PC-3 (cell line): ENCODE measurements at places on chromosomes 6 and 20. TPM values are rescaled to one million over a fixed set of nuclear protein-coding genes. Genes with fewer than 3 reads are reported as not detected.
A peak's percentile ranks its signal among the peaks of the same experiment; 100 is the strongest.

DNA sequence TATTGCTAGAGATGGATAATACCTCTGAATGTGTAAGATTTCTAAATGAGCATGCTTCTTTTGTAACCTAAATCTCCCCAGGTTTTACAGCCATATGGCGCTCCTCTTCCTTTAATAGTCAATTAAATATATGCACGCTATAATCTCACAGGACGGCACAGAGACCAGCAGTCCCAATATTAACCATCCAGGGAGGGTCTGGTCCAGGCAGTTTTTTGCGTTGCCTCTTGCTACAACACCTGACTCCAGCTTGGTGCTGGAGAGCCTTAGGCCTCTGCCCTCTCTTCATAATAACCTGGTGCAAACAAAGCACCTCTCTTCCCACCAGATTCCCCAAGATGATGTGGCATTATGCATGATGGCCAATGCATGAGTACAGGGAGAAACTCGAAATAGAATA, 183.4 kb downstream of the LY86 start:
- H3K4me3 ChIP-seq: no peak overlapping the region
- DNase-seq: no peak
- no peak overlapping the region for H3K27ac ChIP-seq
- no peaks in the 10 kb centered on the region for H3K36me3 ChIP-seq

DNA sequence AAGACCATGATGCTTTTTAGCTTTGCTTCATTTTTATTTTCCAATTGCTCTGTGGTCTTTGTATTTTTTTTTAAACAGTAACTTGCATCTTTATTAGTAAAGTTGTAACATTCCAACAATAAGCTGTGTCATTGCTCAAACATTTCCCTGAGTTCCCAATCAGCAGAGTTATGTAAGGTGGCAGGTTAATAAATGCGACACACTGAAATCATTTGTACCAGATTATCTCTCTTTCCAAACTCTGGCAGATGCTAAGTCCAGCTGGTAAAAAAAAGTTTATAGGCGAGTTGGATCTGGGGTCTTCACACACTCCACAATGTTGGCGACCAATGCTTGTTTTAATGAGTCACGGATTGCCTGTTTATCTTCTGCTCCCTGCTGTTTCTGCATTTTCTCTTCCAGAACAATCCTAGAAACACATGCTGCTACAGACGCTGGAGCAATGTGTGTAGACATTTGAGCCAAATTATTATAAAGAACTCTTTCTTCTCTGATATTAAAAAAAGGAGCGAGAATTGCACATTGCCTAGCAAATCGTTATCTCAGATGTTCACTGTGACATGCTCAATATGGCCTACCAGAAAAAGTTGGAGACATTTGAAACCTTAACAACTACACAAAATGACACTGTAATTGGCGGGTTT, 113.6 kb upstream of the IFNGR1 start:
- DNase-seq: no peak
- H3K4me3 ChIP-seq: no peak overlapping the region
- no peaks in the 10 kb centered on the region for H3K4me1 ChIP-seq
- peaks cover 23% of the 10 kb centered on the region for H3K27me3 ChIP-seq
- no peak overlapping the region for H3K27ac ChIP-seq
- no peaks in the 10 kb centered on the region for H3K36me3 ChIP-seq

The AIF1 gene
- total RNA-seq: not detected in 2 replicates

DNA sequence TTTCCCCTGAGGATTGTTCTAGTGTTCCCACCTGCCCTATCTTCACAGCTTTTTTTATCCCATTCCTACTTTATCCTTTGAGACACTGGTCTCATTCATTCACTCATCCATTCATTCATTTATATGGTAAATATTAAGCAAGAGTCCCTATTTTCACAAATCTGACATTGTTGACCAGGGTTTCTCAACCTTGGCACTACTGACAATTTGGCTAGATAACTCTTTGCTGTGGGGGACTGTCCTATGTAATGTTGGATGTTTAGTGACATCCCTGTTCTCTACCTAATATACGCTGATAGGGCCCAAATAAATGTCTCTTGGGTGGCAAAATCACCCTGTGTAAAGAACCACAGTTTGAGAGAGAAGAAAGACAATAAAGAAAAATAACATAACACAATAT, 345.0 kb downstream of the GRIK2 start:
- H3K36me3 ChIP-seq: no peaks in the 10 kb centered on the region
- H3K27ac ChIP-seq: no peak overlapping the region
- H3K4me3 ChIP-seq: no peak overlapping the region
- no peak for DNase-seq

GRCh38 chr20:51373713-51374455, 168.6 kb downstream of the NFATC2 start:
- no peak overlapping the region for H3K4me3 ChIP-seq
- peaks cover 7% of the 10 kb centered on the region; the same call in 1 of the 2 replicates for H3K4me1 ChIP-seq
- no peaks in the 10 kb centered on the region for H3K27me3 ChIP-seq

- H3K4me3 ChIP-seq: no peak overlapping the region
- peaks cover 50% of the 10 kb centered on the region for H3K4me1 ChIP-seq
- no peaks in the 10 kb centered on the region for H3K27me3 ChIP-seq
- H3K36me3 ChIP-seq: no peaks in the 10 kb centered on the region
- DNase-seq: peak; percentile 100
- peak overlapping the region; percentile 89 for H3K27ac ChIP-seq
These were observed 212.3 kb upstream of the ZNF217 start for GRCh38 chr20:53805895-53806384.

DNA sequence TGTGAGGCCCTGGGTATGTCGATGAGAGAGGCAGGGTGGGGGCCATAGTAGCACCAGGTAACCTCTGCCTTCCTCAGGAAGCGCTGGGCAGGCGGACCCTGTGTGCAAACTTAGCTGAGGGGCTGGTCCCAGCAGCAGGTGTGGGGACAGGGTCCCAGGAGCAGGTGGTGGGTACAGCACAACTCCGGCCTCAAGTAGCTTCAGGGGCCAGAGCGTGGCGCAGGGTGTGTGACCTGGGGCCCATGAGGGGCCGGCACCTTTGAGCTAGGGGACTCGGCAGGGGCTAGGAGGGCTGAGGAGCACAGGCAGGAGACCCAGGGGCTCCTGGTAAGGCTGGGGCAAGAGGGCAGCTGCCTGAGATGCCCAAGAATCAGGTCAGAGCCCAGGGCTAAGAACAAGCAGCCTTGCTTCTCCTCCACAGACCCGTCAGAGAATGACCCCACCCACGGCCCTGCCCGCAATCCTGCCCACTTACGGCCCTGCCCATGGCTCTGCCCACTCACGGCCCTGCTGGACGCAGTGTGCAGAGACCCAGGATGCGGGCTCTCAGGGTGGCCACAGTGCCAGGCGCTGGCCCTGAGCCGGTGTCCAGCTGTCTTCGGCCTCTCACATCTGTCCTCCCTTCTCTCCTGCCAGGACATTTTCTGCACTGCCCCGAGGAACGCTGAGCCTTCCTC, 30.9 kb downstream of the CHRNA4 start:
- peaks cover 10% of the 10 kb centered on the region; the same call in 1 of the 2 replicates for H3K4me1 ChIP-seq
- H3K27ac ChIP-seq: no peak overlapping the region
- no peaks in the 10 kb centered on the region for H3K36me3 ChIP-seq

GRCh38 chr20:13874394-13875157, 89.7 kb downstream of the NDUFAF5 start:
- 0 out of 2 replicates have a peak, but pooled peaks cover 5% of the 10 kb centered on the region for H3K27me3 ChIP-seq
- peaks cover 10% of the 10 kb centered on the region for H3K4me1 ChIP-seq
- no peak overlapping the region for H3K27ac ChIP-seq
- DNase-seq: no peak

DNA sequence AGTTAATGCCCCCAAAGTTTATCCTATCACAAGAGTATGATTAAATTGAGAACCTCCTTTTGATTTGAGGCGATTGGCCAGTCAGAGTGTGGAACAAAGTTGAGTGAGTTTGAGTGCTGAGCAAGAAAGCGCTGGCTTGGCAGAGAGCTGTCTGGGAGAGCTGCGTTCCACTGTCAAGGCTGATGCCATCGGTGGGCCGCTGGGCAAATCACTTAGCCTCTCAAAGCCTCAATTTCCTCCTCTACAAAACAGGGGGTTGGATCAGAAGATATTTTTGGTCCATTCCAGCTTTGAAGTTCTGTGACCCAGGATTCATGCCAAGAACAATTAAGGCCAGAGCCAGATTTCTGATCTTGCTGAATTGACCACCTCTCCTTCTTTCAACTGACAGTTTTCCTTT, 60.2 kb downstream of the TMEM242 start:
- H3K4me3 ChIP-seq: no peak overlapping the region
- no peak for DNase-seq
- H3K27me3 ChIP-seq: no peaks in the 10 kb centered on the region
- no peak overlapping the region for H3K27ac ChIP-seq

The FAM209B gene
- total RNA-seq: 0.58 TPM in 1 of 2 replicates, not detected in the other

- no peak overlapping the region for H3K27ac ChIP-seq
- H3K27me3 ChIP-seq: no peaks in the 10 kb centered on the region
- DNase-seq: no peak
- no peak overlapping the region for H3K4me3 ChIP-seq
These were observed 6.5 kb downstream of the IP6K3 start for GRCh38 chr6:33740204-33740608.

DNA sequence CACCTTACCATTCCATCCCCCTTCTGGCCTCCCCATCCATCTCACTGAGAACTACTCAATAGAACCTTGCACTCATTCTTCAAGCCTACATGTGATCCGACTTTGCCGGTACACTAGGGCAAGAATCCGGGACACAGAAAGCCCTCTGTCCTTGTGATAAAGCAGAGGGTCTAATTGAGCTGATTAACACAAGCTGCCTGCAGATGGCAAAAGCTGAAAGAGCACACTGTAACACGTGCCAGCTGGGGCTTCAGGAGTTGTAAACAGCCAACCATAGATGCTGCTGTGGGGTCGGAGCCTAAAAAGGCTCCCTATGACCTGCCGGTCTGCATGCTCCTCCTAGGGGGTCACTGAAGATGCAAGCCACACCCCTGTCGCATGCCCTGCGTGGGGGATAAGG, 124.1 kb downstream of the RNF144B start:
- H3K27ac ChIP-seq: no peak overlapping the region
- no peaks in the 10 kb centered on the region for H3K36me3 ChIP-seq
- peaks cover 8% of the 10 kb centered on the region; the same call in 1 of the 2 replicates for H3K4me1 ChIP-seq
- DNase-seq: no peak

The OR2B6 gene
- not detected in 2 replicates for total RNA-seq

The FANCE gene
- total RNA-seq: 13.8 and 18.6 TPM in 2 replicates

The GJA1 gene
- total RNA-seq: 14.0 and 15.2 TPM in 2 replicates

GRCh38 chr6:160462551-160463109, 114.5 kb downstream of the SLC22A3 start:
- H3K4me3 ChIP-seq: no peak overlapping the region
- H3K27me3 ChIP-seq: no peaks in the 10 kb centered on the region
- H3K4me1 ChIP-seq: peaks cover 28% of the 10 kb centered on the region
- H3K27ac ChIP-seq: peak overlapping the region; percentile 94
- H3K36me3 ChIP-seq: peaks cover 3% of the 10 kb centered on the region; the same call in 1 of the 2 replicates

DNA sequence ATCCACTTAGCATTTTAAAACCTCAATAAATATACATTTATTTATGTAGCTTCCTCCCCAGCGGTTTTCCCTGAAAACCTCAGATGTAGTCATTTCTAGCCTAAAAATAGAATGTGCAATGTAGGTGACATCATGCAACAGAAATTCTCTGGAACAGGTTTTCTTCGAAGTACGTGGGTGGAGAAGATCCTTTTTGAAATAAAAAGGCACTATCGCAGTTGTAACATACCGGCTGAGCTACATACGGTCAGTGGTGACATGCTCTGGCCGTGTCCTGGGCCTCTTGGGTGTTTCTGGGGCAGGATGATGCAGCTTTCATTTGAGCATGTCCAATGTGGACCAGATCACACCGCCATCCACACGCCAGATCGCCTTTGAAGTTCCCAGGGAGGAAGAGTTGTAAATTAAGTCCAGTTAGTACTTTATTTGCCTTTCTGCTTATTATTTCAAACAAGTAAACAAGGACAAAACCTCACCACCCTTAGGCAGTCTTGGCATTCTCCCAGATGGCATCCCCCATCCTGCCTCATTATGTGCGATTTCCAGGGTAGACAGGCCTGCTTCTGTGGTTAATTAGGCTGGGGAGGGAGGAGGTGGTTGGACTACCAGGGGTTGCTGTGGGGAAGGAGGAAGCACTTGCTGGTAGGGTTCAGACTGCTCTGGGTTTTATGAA, 109.5 kb upstream of the CLDN20 start:
- H3K4me1 ChIP-seq: peaks cover 43% of the 10 kb centered on the region
- H3K27me3 ChIP-seq: no peaks in the 10 kb centered on the region
- H3K27ac ChIP-seq: peak overlapping the region; percentile 73
- H3K4me3 ChIP-seq: peak overlapping the region; percentile 26; the same call in 1 of the 2 replicates
- peak; percentile 88 for DNase-seq
- no peaks in the 10 kb centered on the region for H3K36me3 ChIP-seq

The ADGRG6 gene
- total RNA-seq: 50.4 and 73.2 TPM in 2 replicates
